ENCODE measurements at places on chromosomes 12 and 14.
A peak's percentile ranks its signal among the peaks of the same experiment; 100 is the strongest.

GRCh38 chr12:69471667-69472385, 1.6 kb downstream of the FRS2 start:
- DNase-seq: no peak

DNA sequence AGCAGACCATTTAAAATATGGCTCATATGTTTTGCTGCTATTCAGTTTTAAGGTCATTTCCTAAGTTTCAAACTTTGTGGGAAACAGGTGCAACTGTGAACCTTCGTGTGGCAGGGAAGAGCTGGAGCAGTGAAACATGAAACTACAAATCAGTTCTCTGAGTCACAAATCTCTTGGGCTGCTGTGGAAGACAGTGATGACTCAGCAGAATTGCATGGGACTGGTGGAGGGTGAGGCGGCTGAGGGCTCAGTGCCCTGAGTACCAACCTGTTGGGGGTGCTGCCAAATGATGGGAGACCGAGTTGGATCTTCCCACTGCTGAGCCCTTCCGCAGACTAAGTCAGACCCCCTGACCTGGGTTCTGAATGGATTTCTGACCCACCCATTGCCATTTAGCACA, 8.4 kb upstream of the CALM1 start:
- no peak for DNase-seq

DNA sequence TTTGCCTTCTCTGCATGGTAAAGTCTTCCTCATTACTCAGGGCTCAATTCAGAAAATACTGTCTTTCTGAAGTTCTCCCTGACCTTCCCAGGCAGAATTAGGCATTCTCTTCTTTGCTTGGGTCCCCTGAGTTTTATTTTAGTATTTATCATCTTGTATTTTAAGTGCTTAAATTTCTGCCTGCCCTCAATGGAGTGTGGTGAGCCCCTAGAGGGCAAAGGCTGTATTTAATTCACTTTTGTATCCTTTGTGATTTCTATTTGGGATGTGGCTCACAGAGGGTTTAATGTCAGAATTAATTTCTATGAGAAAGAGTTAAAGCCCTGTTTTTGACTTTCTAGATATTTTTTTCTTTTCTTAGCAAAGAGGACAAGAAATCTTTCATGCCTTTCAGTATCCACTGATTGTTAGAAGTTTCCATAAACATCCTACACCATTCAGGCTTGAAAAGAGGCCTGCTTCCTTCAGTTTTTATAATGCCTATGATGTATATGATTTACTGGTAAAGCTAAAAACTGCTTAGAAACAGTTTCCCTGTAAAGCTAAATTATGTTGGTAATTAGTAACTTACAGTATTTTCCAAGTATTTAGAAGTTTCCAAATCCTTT, 55.6 kb upstream of the PTPRB start:
- peak; percentile 33 for DNase-seq

DNA sequence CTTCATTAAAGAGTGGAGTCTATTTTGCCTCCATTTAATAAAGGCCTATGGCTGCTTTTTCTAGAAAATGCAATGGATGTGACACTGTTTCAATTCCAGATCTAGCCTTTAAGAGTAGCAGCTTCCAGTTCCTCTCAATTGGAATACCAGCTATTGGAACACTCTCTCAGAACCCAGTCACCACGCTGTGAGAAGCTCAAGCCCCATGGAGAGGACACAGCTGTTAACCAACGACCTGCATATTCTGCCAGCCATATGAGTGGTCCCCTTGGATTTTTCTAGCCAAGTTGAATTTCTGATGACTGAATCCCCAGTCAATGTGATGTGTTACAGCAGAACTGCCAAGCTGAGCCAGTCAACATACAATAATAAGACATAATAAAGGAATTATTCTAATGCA, 131.8 kb downstream of the TMTC3 start:
- no peak for DNase-seq

- no peak for DNase-seq
These were observed 30.1 kb upstream of the RESF1 start for GRCh38 chr12:31929027-31929526.

- DNase-seq: peak; percentile 75
These were observed 114.3 kb downstream of the KSR2 start for GRCh38 chr12:117854339-117855012.

- DNase-seq: no peak
These were observed 98.1 kb downstream of the NUBPL start for GRCh38 chr14:31659278-31659677.

DNA sequence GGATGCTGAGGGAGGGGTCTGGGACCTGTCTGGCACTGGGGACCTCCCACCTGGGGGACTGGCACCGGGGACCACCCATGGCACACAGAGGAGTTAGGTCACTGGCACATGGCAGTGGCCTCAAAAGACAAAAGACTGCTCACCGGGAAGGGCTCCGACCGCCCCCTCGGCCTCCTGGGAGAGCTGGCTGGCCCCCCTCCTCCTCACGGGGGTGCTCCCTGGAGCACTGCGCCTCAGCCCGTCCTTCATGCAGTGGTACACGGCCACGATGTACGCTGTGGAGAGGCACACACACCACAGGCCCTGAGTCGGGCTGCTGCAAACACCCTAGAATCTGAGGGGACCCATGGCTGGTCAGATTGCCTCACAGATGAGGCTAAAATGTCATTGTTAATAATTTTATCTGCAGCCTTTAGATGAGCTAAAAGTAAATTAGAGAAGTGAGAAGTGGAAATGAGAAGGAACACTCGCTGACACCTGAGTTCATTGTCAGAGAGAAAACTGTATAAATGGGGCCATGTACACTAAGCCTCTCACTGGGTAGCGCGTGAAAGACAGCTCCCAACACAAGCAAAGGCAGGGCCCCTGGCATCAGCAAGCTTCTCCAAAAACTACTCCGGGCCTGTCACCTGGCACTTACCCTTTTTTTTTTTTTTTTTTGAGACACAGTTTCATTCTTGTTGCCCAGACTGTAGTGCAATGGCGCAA, 14.1 kb downstream of the P2RX2 start:
- no peak for DNase-seq

DNA sequence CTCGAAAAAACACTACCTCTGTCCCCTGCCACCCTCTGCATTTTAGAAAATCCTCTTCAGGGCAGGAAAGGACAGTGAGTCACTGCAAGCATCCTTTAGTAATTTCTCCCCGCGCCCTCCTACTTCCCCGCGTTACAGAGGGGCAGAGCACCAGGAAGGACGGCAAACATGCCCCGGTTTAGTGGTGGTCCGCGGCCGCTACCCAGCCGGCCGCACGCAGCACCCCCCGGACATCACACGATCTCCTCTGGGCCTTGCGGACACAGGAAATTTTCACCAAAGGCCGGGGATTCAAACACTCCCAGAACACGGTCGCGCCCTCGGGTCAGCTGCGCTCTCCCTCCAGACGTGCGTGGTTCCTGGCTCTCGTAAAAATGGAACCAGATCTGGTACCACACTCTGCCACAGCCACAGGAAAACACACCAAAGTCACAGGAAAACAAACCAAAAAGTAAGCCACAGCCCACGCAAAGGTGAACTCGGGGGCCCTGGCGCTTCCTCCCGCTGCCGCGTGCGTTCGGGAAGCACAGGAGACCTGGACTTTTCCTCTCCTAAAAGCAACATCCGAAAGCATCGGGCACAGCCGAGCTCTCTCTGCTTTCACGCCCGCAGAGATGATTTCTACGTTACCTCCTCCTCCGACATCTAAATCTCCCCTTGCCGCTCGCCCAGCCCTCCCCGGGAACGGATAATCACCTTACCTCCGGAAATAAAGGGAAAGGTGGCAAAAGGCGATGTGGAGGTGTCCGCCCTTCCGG, 839 bp downstream of the SLC38A1 start:
- DNase-seq: no peak

DNA sequence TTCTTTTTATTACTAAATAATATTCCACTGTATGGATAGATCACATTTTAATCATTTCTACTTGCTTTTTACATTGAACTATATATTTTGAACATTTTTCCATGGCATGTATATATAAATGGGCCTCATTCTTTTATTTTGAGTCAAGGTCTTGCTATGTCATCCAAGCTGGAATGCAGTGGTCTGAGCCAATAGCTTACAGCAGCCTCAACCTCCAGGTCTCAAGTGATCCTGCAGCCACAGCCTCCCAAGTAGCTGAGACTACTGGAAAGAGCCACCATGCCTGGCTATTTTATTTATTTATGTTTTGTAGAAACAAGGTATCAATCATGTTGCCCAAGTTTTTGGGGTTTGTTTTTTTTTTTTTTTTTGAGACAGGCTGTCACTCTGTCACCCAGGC, 7.6 kb downstream of the FCF1 start:
- DNase-seq: no peak

GRCh38 chr12:52879394-52880351, 25.2 kb downstream of the KRT8 start:
- DNase-seq: peak; percentile 85

GRCh38 chr14:105151838-105152793, 16.5 kb downstream of the JAG2 start:
- no peak for DNase-seq

DNA sequence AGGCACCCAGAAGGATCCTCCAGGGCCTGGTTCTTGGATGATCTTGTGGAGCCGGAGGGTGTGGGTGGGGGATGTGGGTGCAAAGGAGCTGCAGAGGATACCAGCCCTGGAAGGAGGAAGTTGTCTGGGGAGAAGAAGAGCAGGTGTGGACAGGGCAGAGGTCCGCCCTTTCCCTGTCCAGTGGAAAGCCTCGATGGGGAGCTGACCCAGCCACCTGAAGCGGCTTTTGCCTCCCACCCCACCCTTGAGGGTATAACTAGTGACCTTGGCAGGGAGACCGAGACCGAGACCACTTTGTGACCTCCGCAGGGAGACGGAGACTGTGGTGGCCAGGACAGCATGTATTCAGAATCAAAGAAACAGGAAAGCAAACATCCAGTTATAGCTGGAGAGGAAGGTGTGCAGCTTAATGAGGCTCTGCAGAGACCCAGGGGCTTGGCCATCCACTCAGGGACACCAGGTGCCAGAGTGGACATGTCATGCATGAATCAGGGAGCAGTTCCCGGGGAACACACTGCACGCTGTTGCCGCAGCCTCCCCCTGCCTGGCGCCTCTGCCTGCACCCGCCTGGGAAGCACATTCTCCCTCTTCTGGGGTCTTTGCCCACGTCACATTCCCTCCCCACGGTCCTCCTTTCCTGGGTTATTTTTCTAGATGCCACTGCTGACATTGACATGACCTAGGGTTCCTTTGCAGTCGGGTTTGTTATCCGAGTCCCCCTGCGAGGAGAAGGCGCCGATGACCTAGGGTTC, 87.7 kb downstream of the ADGRD1 start:
- DNase-seq: no peak

DNA sequence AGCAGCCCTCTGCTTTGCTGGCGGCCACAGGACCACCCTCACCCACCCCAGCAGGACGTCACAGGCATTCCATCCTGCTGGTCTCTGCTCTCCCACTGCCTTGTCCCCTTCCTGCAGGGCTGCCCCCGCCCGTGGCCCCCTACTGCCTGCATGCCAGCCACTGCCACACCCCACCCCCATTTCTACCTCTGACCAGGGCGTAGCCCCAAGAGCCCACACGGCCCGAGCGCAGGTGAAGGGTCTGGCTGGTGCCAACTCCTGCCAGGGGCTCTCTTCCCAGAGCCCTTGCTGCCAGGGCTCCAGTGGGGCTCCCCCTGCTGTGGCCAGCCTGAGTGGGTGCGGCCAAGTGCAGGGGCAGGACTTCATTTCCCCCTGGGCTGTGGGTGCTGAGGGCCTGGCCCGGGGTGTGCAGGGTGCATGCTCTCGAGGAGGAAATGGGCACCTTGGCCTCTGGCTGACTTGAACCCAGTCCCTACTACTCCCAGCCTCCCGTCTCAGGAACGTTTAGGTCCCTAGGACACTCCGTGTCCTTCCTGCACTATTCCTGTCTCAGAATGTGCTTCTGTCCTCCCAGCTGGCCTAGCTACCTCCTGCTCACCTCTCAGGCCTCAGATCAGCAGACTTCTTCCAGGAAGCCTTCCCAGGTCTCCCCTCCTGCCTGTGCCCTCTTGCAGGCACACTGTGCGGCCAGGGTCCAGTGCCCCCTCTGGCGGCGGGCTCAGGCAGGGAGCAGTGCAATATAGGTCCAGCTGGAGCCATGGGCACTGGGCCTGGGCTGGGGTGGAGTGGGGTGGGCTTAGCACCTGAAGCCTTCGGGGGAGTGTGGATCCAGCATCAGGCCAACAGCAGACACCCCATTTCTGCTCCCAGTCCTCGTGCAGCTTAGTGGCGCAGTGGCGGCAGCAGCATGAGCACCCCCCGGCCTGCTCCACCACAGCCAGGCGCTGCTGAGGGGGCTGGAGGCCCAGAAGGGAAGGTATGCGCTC, 1.4 kb downstream of the LBHD2 start:
- DNase-seq: no peak

GRCh38 chr12:5073853-5074252, 30.2 kb downstream of the KCNA5 start:
- DNase-seq: no peak

GRCh38 chr14:53714495-53715192, 242.0 kb downstream of the BMP4 start:
- DNase-seq: no peak

DNA sequence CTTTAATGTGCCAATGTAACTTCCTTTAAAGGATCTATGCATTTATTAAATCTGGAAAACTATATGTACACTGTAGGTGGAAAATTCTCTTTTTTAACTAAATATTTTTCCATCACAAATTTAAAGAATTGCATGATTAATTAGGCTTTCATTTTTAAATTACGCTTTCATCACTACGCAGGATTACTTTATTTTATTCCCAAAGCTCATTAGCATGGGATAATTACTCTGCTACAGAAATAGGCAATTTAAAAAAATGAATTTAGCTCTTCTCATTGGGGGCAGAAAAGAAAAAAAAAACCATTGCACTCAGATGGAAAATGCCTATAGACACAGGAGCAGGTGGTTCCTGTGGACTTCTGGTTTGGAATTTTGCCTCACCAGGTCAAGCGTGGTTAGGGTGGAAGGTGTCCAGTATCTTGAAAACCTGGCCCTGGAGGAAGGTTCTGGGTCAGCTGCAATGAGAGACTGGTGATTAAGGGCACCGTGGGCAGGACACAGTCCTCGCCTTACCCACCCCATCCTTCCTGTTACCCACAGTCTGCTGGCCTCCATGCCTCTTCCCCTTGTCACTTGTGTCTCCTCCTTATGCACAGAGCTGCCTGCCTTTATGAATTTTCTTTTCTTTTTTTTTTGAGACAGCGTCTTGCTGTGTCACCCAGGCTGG, 17.3 kb upstream of the RIN3 start:
- no peak for DNase-seq

GRCh38 chr14:58787592-58787991, 149.8 kb downstream of the DACT1 start:
- no peak for DNase-seq

DNA sequence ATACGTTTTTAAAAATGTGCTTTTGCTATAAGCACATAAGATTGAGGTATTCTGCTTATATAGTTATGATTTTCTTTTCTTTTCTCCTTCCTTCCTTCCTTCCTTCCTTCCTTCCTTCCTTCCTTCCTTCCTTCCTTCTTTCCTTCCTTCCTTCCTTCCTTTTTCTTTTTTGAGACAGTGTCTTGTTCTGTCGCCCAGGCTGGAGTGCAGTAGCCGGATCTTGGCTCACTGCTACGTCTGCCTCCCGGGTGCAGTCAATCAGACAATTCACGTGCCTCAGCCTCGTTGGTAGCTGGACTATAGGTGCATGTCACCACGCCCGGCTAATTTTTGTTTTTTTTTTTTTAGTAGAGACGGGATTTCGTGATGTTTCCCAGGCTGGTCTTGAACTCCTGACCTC, 5.8 kb downstream of the CFAP54 start:
- DNase-seq: no peak
